ENCODE measurements at places on chromosomes 11 and 22.

DNA sequence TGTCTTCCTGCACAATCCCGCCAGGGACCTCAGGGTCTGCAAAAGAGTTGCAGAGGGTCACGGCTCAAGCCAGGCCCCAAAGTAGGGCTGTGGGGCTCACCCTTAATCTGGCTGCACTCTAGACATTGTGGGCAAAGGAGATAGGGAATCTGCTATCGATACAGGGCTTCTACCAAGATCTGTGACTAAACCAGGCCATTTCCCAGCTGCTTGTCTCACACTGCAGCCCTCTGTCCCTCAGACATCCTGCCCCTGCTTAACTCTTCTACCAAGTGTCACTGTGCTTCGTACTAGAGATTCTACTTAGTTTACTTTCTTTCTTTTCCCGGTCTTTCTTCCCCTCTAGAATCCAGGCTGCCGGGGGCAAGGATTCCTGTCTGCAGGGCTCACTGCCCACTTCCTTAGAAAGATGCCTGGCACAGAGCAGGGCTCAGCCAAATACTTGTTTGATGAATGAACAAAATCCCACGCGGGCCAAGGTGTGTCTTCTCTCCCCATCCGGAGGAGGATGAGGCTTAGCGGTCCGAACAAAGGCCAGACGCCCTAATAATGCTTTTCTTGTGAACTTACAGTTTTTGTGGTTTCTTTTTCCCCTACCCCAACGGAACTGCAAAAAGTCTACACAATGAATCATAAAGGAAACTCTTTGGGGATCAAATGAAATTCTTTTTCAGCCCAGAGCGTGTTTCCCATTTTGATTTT lies 61.3 kb upstream of the ANO1 start:
- no peak for DNase-seq

DNA sequence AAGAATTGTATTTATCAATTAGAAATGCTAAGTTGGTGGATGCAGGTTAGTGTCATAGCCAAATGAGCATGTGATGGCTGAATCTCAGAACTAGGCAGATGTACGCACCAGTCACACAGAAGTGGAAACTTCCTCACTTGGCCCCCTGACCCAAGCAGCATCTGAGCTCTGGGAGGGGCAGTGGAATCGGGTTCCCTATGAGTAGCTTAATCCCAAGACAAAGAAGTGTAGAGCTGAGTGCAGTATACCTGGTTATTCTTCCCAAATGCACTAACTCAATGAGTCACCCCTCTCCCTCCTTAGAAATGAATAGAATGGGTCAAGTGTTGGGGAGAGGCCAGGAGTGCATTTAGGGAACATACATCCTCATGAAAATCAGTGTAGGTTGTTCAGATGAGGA lies 224.6 kb downstream of the FAT3 start:
- DNase-seq, result no peak

- no peak for DNase-seq
Observed at GRCh38 chr11:41414771-41415440, 44.5 kb downstream of the LRRC4C start.

GRCh38 chr22:27903805-27904473 lies 15.1 kb downstream of the PITPNB start:
- no peak for DNase-seq

- DNase-seq, result no peak
Observed at GRCh38 chr11:8805296-8805695, 105.7 kb upstream of the AKIP1 start.

GRCh38 chr11:65442842-65443331 lies 20.3 kb downstream of the NEAT1 start:
- peak; percentile 25 for DNase-seq

GRCh38 chr11:92053216-92053615 lies 171.4 kb upstream of the FAT3 start:
- no peak for DNase-seq

All from GF-D8 (cell line).